ENCODE measurements at places on chromosomes 2 and 18.

GRCh38 chr18:54830260-54830659, 2.0 kb downstream of the RAB27B start:
- peaks cover 4% of the 10 kb centered on the region for H3K4me1 ChIP-seq
- H3K27ac ChIP-seq: no peak overlapping the region
- H3K4me3 ChIP-seq: no peak overlapping the region
- DNase-seq: no peak
- H3K27me3 ChIP-seq: no peaks in the 10 kb centered on the region
- no peaks in the 10 kb centered on the region for H3K36me3 ChIP-seq

DNA sequence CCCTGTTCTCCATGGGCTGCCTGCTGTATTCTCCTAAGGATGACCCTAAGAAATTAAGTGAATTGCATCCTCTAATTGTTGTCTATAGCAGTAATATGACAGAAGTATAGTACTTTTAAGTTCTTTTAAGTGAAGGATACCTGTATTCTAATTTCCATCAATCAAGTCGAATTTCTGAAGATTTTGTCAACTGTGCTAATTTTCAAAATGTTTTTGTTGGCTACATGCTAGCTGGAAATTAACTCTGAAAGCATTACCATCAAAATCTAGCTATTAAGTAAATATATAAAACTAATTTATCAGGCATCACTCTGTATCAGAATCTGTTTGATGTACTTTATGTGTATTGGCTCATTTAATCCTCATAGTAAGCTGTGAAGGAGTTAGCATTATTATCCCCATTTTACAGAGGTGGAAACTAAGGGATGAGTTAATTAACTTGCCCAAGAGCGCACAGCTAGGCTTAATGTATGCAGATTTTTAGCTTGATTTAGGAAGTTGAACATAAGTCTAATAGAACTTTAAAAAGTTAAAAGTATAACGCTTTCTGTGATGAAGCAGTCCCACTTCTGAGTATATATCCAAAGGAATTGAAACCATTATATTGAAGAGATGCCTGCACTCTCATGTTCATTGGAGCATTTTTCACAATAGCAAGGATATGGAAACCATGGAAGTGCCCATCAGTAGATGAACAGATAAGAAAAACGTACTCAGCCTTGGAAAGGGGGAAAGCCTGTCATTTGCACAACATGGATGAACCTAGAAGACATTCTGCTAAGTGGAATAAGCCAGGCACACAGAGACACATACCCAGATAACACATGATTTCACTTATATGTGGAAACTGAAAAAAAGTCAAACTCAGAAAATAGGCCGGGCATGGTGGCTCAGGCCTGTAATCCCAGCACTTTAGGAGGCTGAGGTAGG, 32.0 kb downstream of the EML4 start:
- H3K27me3 ChIP-seq: peaks cover 5% of the 10 kb centered on the region
- no peak overlapping the region for H3K4me3 ChIP-seq
- no peak overlapping the region for H3K27ac ChIP-seq
- H3K4me1 ChIP-seq: peaks cover 16% of the 10 kb centered on the region
- DNase-seq: no peak

- DNase-seq: no peak
- peak overlapping the region; percentile 0 for H3K4me3 ChIP-seq
- H3K27ac ChIP-seq: peak overlapping the region; percentile 82
- H3K27me3 ChIP-seq: no peaks in the 10 kb centered on the region
Observed at GRCh38 chr2:196987649-196988364, 61.3 kb upstream of the PGAP1 start.

DNA sequence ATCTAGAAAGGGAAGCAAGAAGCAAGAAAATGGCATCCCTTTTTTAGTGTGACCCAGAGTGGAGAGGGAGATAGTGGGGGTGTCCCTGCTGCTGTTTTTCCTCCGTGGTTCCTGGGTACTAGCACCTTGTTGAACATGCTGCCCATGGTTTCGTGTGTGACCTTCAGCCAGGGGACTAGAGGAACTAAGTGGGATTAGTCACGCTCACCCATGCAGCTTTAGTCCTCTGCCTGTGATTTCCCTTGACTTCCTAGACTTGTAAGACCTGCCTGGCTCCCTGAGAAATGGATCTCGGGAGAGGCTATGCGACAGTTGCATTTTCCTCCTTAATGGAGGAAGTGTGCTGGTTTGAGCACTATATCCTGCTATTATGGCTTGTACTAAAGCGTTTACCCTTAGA, 471.4 kb downstream of the DCDC2C start:
- H3K27ac ChIP-seq: no peak overlapping the region
- H3K4me3 ChIP-seq: no peak overlapping the region
- no peaks in the 10 kb centered on the region for H3K27me3 ChIP-seq
- H3K4me1 ChIP-seq: no peaks in the 10 kb centered on the region
- no peaks in the 10 kb centered on the region for H3K36me3 ChIP-seq

- H3K4me3 ChIP-seq: no peak overlapping the region
- no peak for DNase-seq
- no peaks in the 10 kb centered on the region for H3K36me3 ChIP-seq
- H3K4me1 ChIP-seq: peaks cover 8% of the 10 kb centered on the region
- peaks cover 10% of the 10 kb centered on the region for H3K27me3 ChIP-seq
Observed at GRCh38 chr2:71793926-71794325, 340.6 kb downstream of the DYSF start.

DNA sequence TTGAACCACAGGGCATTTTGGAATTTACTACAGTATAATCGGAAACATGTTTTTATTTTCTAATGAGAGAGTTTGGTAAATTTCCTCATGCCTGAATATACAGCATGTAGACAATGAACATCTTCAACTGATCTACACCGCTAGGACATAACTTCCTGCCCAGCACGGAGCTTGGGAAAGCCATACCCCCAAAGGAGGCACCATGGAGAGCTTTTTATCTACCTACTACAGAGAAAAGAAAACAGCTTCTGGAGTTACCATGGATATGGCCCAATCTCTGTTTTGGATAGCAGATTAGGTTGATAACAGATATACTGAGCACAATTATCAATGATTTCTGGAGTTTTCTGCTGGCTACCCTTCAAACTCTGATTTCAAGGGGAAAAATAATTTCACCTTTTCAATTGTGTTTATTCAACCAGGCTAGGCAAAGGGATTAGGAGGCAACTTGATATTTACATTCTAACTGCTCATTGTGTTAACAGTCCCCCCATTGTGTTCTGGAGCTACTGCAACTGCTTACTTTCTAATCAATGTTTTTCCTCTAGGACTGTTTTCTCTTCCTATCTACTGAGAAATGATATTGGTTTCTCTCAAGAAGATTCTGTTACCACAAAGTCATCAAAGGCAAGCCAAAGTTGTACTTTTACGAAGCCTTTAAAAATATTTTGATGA, 123.0 kb upstream of the ARHGAP28 start:
- H3K27ac ChIP-seq: peak overlapping the region; percentile 75
- no peak overlapping the region for H3K4me3 ChIP-seq
- peaks cover 2% of the 10 kb centered on the region for H3K27me3 ChIP-seq
- no peak for DNase-seq
- peaks cover 16% of the 10 kb centered on the region for H3K4me1 ChIP-seq

- H3K4me1 ChIP-seq: peaks cover 7% of the 10 kb centered on the region
- peaks cover 34% of the 10 kb centered on the region for H3K36me3 ChIP-seq
- H3K27ac ChIP-seq: no peak overlapping the region
- no peak overlapping the region for H3K4me3 ChIP-seq
- H3K27me3 ChIP-seq: peaks cover 2% of the 10 kb centered on the region
Observed at GRCh38 chr2:172578860-172579512, 23.1 kb downstream of the PDK1 start.

GRCh38 chr2:88654714-88655113, 27.4 kb upstream of the EIF2AK3 start:
- no peak overlapping the region for H3K27ac ChIP-seq
- H3K27me3 ChIP-seq: no peaks in the 10 kb centered on the region
- DNase-seq: no peak
- H3K4me1 ChIP-seq: peaks cover 21% of the 10 kb centered on the region
- no peaks in the 10 kb centered on the region for H3K36me3 ChIP-seq

GRCh38 chr2:206164261-206164862, 4.7 kb downstream of the EEF1B2 start:
- peak; percentile 51 for DNase-seq
- no peak overlapping the region for H3K4me3 ChIP-seq
- H3K27ac ChIP-seq: no peak overlapping the region
- no peaks in the 10 kb centered on the region for H3K27me3 ChIP-seq

DNA sequence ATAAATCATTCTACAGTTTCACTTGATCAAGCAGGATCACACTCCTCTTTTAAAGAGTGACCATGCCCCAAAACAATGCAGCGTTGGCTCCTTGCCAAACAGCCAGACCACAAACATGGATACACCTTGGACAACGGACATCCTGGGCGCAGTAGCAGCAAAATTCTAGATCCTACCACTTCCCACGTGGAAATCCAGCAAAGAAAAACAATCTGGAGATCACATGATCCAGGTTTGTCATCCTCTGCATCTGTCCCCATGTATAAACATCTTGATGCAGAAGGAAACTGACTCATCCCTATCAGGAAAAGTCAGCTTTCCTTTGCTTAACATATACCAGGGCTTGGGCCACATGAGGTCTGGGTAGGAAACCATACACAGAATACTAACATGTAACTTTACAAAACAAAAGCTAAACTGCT, 53.1 kb downstream of the ZNF521 start:
- peak overlapping the region; percentile 99 for H3K27ac ChIP-seq
- DNase-seq: peak; percentile 80
- H3K27me3 ChIP-seq: peaks cover 2% of the 10 kb centered on the region
- peaks cover 24% of the 10 kb centered on the region for H3K36me3 ChIP-seq
- peaks cover 46% of the 10 kb centered on the region for H3K4me1 ChIP-seq

- H3K27ac ChIP-seq: no peak overlapping the region
- no peaks in the 10 kb centered on the region for H3K36me3 ChIP-seq
- H3K4me1 ChIP-seq: peaks cover 4% of the 10 kb centered on the region
- H3K27me3 ChIP-seq: no peaks in the 10 kb centered on the region
- no peak for DNase-seq
Observed at GRCh38 chr18:26911840-26912239, 46.3 kb upstream of the AQP4 start.

DNA sequence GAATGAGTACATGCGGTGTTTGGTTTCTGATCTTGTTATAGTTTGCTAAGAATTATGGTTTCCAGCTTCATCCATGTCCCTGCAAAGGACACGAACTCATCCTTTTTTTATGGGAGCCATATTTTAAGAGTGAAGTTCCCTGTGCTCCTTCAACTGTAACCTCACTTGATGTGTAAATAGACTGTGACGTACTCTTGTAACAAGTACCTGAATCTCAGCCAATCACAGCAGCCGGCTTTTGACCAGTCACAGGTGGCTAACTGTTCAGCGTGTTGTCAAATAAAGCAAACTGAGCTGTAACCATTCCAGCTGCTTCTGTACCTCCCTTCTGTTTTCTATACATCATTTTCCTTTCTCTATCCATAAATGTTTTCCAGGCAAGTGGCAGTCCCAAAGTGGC, 774.3 kb upstream of the HS6ST1 start:
- H3K36me3 ChIP-seq: no peaks in the 10 kb centered on the region
- H3K4me1 ChIP-seq: no peaks in the 10 kb centered on the region
- H3K27ac ChIP-seq: no peak overlapping the region
- no peak overlapping the region for H3K4me3 ChIP-seq
- no peaks in the 10 kb centered on the region for H3K27me3 ChIP-seq

GRCh38 chr18:7617738-7618422, 50.8 kb downstream of the PTPRM start:
- DNase-seq: no peak
- H3K36me3 ChIP-seq: no peaks in the 10 kb centered on the region
- no peak overlapping the region for H3K4me3 ChIP-seq
- peaks cover 28% of the 10 kb centered on the region for H3K4me1 ChIP-seq
- H3K27me3 ChIP-seq: no peaks in the 10 kb centered on the region
- H3K27ac ChIP-seq: no peak overlapping the region

DNA sequence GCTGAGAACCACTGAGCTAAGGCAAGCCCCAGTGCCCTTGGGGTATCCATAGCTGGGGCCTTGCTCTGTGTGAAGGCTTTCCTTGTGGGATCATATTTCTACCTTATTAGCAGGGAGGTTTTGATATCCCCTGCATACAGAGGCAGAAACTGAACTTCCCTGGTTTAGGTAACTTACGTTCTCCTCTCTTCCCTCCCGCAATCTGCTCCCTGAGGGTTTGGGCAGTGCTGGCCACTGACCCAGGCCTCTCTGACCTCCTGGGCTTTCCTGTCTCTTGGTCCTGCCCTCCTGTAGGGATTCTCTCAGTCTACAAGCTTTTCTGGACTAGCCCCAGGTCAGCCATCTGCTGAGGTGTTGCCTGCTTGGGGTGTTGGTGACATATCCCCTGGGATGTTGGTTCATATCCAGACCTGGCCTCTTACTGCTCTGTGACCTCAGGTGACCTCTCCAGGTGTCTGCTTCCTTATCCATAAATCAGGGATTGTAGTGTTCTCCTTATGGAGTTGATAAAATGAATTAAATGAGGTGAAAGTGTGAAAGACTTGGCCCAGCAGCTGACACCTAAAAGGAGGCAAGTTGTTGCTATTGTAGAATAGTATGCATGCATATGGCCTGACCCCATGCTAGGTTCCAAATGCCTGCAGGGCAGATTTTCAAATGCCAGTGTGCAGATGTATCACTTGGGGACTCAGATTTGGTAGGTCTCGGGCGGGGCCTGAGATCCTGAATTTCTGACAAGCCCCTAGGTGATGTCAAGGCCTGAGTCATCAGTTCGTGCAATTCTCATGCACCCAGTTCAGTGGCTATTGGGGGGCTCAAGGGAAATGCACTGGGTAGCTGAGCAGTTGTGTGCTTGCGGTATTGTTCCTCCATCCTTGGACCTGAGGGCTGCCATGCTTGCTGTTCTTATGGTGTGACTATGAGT, 106.6 kb downstream of the FHOD3 start:
- H3K36me3 ChIP-seq: no peaks in the 10 kb centered on the region
- H3K4me3 ChIP-seq: no peak overlapping the region
- no peak overlapping the region for H3K27ac ChIP-seq

GRCh38 chr2:165634855-165635254, 159.2 kb downstream of the GALNT3 start:
- H3K27me3 ChIP-seq: peaks cover 3% of the 10 kb centered on the region
- peak; percentile 32 for DNase-seq
- H3K36me3 ChIP-seq: no peaks in the 10 kb centered on the region
- H3K4me1 ChIP-seq: peaks cover 22% of the 10 kb centered on the region

DNA sequence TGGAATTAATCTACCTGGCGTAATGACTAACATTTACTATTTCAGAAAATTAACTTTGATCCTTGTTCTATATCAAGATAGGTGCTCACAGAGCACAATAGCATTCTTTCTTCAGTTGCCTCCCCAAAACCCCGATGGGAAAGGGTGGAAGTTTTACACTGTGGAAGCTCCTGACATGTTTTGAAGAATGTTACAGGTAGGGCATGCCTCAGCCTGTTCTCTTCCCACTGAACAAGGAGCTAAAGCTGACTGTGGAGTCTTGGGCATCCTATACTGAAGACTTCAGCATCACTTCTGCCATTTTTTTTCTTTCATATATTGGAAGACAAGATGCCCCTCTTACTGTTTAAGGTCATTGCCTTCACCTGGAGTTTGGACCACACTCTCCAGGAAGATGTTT, 211.2 kb downstream of the SPP2 start:
- H3K4me1 ChIP-seq: no peaks in the 10 kb centered on the region
- peaks cover 2% of the 10 kb centered on the region for H3K27me3 ChIP-seq
- H3K36me3 ChIP-seq: no peaks in the 10 kb centered on the region
- DNase-seq: no peak
- no peak overlapping the region for H3K4me3 ChIP-seq
- no peak overlapping the region for H3K27ac ChIP-seq

Measured in endothelial cell (in vitro differentiated cells).